ENCODE measurements at places on chromosomes 6 and 20.

- no peak for DNase-seq
Measured at GRCh38 chr20:37697314-37697713, 3.5 kb downstream of the CTNNBL1 start.

GRCh38 chr6:91094806-91095475 lies 508.1 kb upstream of the MAP3K7 start:
- no peak for DNase-seq

DNA sequence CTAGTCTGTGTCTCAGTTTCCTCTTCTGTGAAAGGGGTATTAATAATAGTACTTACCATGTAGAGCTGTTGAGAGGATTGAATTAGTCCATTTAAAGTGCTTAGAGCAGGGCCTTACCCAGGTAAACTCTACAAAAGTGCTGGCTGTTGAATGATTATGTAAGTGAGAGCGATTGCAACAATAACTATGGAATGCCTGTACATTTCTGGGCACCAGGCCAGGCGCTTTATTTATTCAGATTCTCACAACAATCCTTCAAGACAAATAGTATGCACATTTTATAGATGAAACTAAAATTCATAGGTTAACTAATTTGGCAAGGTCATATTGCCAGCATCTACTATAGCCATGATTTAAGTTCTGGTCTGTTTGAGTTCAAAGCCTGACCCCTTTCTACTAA lies 78.3 kb upstream of the MMS22L start:
- no peak for DNase-seq

DNA sequence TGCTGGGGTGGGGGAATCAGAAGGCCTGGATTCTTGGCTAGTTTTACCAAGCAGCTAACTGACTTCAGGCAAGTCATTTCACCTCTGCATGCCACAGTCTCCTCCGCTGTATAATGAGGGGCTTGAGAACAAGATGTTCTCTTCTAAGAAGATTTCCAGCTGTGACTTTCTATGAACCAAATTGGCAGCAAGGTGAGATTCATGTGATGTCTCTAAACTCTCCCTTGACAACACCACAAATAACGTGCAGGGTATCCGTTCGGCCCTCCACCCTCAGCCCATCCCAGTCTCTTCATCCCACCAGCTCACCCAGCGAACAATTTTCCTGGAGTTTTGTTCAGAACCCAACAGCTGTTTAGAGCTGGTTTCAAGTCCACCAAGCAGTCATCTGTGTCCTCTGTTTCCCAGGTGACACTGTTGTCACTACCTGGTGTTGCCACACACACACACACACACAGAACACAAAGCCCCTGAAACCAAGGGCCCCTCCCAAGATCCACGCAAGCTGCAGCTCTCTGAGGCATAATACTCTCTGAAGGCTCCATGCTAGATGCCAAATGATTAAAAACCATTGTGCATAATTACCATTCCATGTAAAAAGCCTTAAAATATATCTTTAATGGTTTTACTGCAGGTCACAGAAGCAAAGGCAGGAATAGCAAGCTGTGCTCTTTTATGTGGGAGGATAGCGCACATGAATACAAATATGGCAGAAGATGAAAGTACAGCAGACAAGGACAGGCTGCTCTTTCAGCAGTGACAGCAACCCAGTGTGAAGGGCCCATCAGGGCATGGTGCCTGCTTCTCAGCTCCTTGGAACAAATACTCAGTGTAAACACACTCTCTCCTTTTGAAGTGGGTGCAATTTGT lies 48.2 kb downstream of the ARHGAP18 start:
- no peak for DNase-seq

DNA sequence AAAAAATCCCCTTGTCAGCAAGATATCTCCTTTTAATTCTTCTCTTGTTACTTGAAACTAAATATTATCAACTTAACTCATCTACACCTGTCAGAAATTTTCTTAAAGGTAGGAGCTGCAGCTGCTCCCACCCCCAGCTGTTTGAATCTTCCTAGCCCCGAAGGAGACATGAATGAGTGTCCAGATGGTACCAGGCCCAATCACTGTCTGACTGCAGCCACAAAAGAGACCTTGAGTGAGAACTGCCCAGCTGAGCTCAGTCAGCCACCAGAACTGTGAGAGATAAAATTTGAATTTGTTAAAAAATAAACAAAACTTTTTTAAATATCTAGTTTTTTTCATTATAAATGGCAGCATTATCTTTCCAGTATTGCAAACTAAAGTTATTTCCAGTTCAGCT lies 84.7 kb downstream of the PRSS35 start:
- no peak for DNase-seq

GRCh38 chr6:44102527-44102926 lies 24.7 kb downstream of the MRPL14 start:
- no peak for DNase-seq
